ENCODE measurements at places on chromosomes 11 and 22.

DNA sequence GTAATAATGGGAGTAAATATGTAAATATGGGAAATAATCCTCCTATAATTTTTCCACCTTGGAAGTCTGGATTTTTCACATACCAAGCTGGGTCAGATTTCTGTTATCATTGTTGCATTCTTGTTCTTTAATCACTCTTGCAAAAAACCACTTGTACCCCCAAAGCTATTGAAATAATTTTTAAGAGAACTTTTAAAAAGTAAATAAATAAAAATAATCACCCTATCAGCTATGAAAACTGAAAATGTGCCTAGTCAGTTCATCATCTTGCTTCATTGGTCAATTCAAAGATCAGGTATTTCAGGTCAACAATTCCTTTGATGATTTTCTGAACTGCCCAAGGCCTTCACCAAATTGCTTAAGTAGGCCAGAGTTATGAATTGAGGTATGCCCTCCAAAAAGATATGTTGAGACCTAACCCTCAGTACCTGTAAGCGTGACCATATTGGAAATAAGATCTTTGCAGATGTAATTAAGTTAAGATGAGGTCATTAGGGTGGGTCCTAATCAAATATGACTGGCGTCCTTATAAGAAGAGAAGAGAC lies 95.8 kb downstream of the PIWIL4 start:
- DNase-seq, result no peak

- no peak for DNase-seq
These were observed 1033.2 kb downstream of the TBC1D22A start for GRCh38 chr22:47795477-47796127.

GRCh38 chr11:5137014-5137413 lies 1.1 kb downstream of the OR52A5 start:
- DNase-seq, result no peak

- DNase-seq, result no peak
These were observed 65.5 kb upstream of the CHORDC1 start for GRCh38 chr11:90288212-90288821.

DNA sequence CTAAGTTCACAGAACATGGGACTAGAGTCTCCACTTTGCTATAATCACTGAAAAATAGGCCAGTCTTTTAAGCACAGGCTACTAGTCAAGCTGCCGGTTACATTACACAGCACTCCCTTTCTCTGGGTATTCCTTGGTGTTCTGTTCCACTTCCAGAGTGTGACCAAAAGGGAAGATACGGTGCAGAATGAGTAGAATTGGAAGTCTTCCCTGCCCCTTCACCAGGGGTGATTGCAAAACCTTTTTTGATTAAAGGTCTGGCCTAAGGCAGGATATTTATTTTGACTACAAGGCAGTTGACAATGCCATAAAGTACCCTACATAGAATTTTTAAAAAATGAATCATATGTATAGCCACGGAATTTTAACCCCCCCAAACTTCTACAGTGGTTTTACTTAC lies 59.6 kb upstream of the ADORA2A start:
- no peak for DNase-seq

- no peak for DNase-seq
These were observed 1.9 kb downstream of the KCNJ5 start for GRCh38 chr11:128892866-128893565.

DNA sequence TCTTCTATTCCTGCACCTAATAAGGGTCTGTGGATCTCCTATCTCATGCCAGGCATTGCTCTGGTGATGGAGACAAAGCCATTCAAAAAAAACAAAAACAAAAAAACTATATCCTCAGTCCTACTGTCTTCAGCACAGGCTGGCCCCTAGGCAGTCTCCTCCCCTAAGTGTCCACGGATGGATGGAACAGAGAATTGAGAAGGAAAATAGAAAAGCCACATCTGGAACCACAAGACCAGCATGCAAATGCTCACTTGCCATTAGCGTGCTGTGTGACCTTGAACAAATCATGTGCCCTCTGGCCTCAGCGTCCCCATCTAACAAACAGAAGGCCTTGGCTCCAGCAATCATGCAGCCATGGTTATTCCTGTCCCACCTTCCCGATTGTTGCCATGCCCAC lies 32.7 kb upstream of the CD82 start:
- DNase-seq, result no peak

Data from bone marrow (tissue), 2 donors.